ENCODE measurements at places on chromosomes 6 and 20. TPM values are rescaled to one million over a fixed set of nuclear protein-coding genes. Genes with fewer than 3 reads are reported as not detected.

C6orf15 gene
- total RNA-seq, result not detected

EPHA7 gene
- total RNA-seq, result under 0.01 TPM

HLA-DOA gene
- not detected for total RNA-seq

DCBLD1 gene
- total RNA-seq, result 51.9 TPM

TBC1D7 gene
- total RNA-seq, result 17.6 TPM

CAPN11 gene
- 0.13 TPM for total RNA-seq

UBD gene
- not detected for total RNA-seq

ZNF831 gene
- total RNA-seq, result not detected

TCF21 gene
- total RNA-seq, result 2.1 TPM

BTN1A1 gene
- under 0.01 TPM for total RNA-seq

GABRR2 gene
- 0.26 TPM for total RNA-seq

Measured in aortic smooth muscle cell (primary cell).